ENCODE measurements at places on chromosomes 7 and 10.

- DNase-seq, result peak; percentile 90
These were observed at the start of the genes ANKRD16 and FBH1 for GRCh38 chr10:5889624-5890451. Gene ANKRD16, minus strand, starts transcription at chr10:5889893. Its CDS starts 539 bp downstream, at chr10:5889354. Gene FBH1, plus strand, starts transcription at chr10:5890243. Its CDS starts 103 bp downstream, at chr10:5890346.

GRCh38 chr10:114911052-114911711, 26.8 kb upstream of the TRUB1 start:
- DNase-seq, result no peak

- no peak for DNase-seq
These were observed 112.8 kb upstream of the PDCD4 start for GRCh38 chr10:110758898-110759297.

- DNase-seq, result peak; percentile 46
These were observed 65.3 kb downstream of the CARD11 start for GRCh38 chr7:2978408-2978807.

- DNase-seq, result no peak
These were observed 184.7 kb upstream of the PLPP4 start for GRCh38 chr10:120272350-120272749.

DNA sequence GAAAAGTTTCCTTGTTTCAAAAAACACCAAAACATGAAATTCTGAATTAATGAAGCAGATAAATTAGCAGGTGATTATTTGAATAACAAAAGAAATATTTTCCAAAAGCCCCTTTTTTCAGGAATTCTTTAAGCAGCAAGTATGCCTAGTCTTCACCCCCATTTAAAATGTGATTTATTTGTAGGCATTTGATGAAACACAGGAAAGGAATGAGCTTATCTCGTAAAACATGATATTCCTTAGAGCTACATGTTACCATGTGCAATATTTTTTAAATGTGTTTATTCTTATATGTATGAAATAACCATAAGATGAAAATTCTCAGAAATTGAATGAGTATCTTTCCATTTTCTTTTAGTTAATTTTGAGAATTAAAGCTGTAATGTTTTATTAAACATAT, 106.1 kb downstream of the CHN2 start:
- DNase-seq, result no peak

GRCh38 chr7:155676052-155676451, 31.6 kb downstream of the RBM33 start:
- no peak for DNase-seq

GRCh38 chr10:71068861-71069271, 143.5 kb upstream of the UNC5B start:
- no peak for DNase-seq

DNA sequence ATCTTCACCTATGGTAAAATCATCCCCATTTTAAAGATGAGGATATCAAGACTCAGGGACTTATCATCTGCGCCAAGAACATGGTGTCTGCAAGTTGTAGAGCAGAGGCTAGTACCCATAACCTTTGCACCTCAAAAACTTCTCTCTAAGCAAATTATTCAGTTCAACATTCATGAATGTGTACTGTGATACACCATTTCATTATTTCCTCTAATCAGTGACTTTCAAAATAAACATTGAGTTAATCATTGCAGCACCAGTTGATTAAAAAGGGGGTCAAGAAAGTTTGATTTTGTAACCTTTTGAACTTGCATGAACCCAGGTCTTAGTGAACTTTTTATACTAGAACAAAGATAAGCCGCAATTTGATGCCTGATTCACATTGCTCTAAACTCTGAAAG, 47.6 kb upstream of the CYP2C8 start:
- no peak for DNase-seq

GRCh38 chr10:95221124-95221523, 27.1 kb downstream of the ACSM6 start:
- DNase-seq, result no peak

DNA sequence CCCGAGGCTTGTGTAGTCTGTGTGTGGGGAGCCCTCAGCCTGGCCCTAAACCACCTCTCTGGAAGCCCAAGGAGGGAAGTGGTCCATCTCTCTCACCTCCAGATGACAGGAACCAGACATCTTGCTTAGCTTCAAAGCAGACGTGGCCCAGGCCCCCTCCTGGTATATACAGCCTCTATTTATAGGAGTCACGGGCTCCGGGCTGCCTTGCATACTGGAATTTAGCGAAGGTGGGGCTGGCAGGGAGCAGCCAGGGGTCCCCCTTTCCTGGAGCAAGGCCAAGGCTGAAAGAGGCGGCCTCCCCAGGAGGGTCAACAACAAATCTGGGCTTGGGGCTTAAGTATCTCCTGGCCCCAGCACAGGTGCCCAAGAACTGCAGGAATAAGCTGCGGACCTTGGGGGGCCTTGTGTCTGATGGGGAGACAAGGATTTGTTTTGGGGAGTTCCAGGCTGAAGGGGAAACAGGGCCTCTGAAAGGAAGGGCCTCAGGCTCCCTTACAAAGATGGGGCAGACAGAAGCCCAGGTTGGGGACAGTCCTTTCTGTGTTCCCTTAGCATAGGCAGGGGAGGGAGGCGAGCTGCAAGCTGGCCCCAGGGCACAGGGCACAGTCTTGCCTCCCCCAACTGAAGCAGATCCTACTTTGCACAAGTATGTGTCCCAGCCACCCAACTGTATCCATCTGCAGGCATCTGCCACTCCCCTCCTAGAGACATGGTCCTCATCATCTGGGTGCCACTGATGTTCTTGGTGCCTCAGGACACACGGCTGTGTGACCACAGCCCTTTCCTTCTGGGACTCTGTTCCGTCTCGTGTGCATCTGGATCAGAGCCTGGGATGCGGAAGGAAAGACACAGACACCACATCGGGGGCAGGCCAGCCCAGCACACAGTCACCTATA, 11.9 kb downstream of the ZCCHC24 start:
- no peak for DNase-seq

DNA sequence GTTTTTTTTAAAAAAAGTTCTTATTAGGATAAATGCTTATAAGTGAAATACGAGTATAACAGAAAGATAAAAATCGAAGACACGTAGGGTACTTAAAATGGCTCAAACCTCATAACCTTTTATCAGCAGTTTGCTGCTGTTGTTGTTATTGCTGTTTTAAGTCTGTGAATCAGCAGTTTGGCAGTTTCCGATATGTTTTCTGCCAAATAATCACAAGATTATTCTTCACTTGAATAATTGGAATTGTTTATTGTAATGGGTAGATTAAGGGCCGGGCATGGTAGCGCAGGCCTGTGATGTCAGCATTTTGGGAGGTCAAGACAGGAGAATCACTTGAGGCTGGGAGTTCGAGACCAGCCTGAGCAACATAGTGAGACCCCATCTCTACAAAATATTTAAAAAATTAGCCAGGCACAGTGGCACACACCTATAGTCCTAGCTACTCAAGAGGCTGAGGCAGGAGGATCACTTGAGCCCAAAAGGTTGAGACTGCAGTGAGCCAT, 177.6 kb downstream of the VTI1A start:
- DNase-seq, result no peak

DNA sequence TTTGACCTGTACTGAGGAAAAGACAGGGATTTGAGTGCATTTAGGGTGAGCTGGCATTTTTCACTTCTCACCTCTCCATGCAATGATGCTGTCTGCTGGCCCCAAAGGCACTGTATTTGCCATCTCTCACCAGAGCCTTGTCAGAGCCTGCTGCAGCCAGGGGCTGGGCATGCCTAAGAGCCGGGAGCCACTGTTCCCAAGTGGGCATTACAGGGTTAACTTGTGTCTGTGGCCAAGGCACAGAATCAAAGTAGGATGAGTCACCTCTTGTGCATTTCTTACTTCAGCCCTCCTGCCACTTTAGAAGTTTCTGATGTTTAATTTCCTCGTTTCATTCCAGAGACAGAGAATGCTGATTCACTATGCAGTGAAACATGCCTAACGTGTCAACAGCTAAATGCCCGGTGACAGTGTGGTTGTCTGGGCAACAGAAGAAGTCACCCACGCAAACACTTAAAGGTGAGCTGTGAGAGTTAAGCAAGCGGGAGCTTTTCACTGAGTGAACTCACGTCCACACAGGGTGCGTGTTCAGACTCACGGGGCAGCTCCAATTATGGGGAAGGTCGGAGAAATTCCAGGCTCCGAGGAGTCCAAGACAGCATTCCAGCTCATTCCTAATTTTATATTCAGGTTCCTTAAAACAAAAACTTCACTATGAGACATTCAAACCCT, 57.1 kb upstream of the IGFBP3 start:
- DNase-seq, result no peak

- DNase-seq, result no peak
These were observed 38.0 kb upstream of the SLC25A13 start for GRCh38 chr7:96359876-96360275.

- no peak for DNase-seq
These were observed 182.4 kb downstream of the PLXNA4 start for GRCh38 chr7:132393789-132394261.

GRCh38 chr10:72375173-72375572, 20.5 kb upstream of the DNAJB12 start:
- DNase-seq, result no peak

GRCh38 chr10:117318909-117319308, 56.3 kb downstream of the PDZD8 start:
- no peak for DNase-seq

GRCh38 chr7:87342231-87342630, 3.2 kb upstream of the CROT start:
- DNase-seq, result no peak

- no peak for DNase-seq
These were observed 26.7 kb upstream of the MKI67 start for GRCh38 chr10:128152741-128153580.

DNA sequence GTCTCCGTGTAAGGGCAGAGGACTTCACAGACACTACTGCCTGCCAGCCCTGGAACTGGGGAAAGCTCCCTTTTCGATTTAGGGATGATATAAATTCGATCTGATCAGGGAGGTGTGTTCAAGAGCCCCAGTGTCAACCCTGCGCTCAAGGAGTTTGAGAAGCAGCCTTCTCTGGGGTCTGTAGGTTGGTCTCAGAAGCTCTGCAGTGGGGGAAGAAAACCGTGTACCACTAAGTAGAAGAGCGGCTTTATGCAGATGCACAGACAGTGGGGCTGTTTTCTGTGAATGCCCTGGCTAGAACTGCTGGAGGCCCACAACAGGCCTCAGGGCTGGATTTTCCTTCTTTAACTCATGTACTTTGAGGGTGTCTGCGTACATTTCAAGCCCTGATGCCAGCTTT, 6.3 kb upstream of the TBX20 start:
- DNase-seq, result no peak

DNA sequence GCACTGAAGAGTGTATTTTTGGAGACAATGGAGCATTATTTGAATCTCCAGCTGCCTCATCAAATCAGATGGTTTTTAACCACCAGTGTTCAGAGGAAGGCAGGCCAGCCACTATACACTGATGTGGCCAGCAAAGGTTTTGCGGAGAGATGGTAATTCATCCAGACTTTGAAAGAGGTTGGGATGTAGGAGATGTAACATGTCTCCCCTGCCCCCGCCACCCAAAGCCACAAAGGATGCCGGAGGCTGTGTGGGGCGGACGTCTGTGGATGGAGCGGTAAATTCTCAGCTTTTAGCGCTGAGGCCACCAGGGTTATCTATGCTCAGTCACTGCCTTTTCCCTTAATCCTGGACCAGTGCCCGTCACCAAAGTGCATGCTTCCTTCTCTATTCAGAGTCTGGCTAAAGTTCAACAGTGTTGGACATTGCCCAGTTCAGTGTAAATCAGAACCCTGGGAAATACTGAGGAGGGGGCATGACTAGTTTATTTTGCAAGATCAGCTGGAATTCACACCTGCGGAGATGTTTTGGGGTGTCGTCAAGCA, 3.7 kb upstream of the TRIP6 start:
- no peak for DNase-seq

- no peak for DNase-seq
These were observed 42.0 kb upstream of the CACNB2 start for GRCh38 chr10:18098201-18098600.

Measured in activated CD4-positive, CD25-positive, alpha-beta regulatory T cell treated with anti-CD3 and anti-CD28 coated beads, Interleukin-2, amount 50 U/mL, for 16 hours (primary cell).